ENCODE measurements at places on chromosomes 16 and 17. TPM values are rescaled to one million over a fixed set of nuclear protein-coding genes. Genes with fewer than 3 reads are reported as not detected.

The SOCS3 gene
- total RNA-seq = 75.4 TPM

The SLC47A2 gene
- total RNA-seq = not detected

The AKAP1 gene
- total RNA-seq = 53.8 TPM

The SPATA33 gene
- 15.1 TPM for total RNA-seq

GRCh38 chr17:74474043-74474792 lies 7.8 kb downstream of the CD300A start:
- H3K4me1 ChIP-seq = peaks cover 70% of the 10 kb centered on the region
- no peak for DNase-seq
- H3K36me3 ChIP-seq = peaks cover 69% of the 10 kb centered on the region

DNA sequence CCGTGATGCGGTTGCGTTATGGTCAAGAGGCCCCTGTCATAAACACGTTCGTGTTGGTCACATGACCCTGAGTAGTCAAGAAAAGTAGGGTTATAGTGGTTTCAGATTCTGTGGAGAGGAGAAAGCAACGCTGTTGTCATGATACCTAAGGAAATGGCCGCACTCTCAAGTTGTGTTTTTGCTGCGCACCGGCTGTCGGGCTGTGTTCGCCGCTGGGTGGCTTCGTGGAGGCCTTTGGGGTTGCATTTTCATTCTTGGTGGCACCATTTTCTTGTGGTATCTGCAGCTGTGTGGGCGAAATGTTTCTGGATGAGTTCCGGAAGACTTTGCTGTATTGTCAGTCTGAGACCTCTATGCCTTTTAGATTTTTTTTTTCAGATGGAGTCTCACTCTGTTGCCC lies 35.0 kb downstream of the DEF8 start:
- DNase-seq = no peak
- H3K4me3 ChIP-seq = no peak overlapping the region
- peaks cover 47% of the 10 kb centered on the region for H3K36me3 ChIP-seq

GRCh38 chr16:4206680-4207079 lies 35.2 kb downstream of the SRL start:
- H3K4me3 ChIP-seq = no peak overlapping the region
- H3K4me1 ChIP-seq = no peaks in the 10 kb centered on the region
- peaks cover 13% of the 10 kb centered on the region for H3K27me3 ChIP-seq
- H3K36me3 ChIP-seq = no peaks in the 10 kb centered on the region
- H3K27ac ChIP-seq = no peak overlapping the region

- peak overlapping the region; percentile 28 for H3K27ac ChIP-seq
- no peaks in the 10 kb centered on the region for H3K27me3 ChIP-seq
- H3K4me3 ChIP-seq = peak overlapping the region; percentile 3
- peaks cover 77% of the 10 kb centered on the region for H3K4me1 ChIP-seq
- peaks cover 29% of the 10 kb centered on the region for H3K36me3 ChIP-seq
- no peak for DNase-seq
These were observed 220.6 kb upstream of the CHMP6 start for GRCh38 chr17:80770881-80771611.

- no peaks in the 10 kb centered on the region for H3K27me3 ChIP-seq
- H3K4me1 ChIP-seq = peaks cover 72% of the 10 kb centered on the region
- peak overlapping the region; percentile 77 for H3K4me3 ChIP-seq
- DNase-seq = peak; percentile 56
These were observed 65.8 kb upstream of the RPH3AL start for GRCh38 chr17:418421-418751.

- no peak overlapping the region for H3K4me3 ChIP-seq
- H3K27ac ChIP-seq = no peak overlapping the region
- no peaks in the 10 kb centered on the region for H3K36me3 ChIP-seq
- no peaks in the 10 kb centered on the region for H3K4me1 ChIP-seq
These were observed 53.6 kb downstream of the GRIN2A start for GRCh38 chr16:10128397-10129258.

DNA sequence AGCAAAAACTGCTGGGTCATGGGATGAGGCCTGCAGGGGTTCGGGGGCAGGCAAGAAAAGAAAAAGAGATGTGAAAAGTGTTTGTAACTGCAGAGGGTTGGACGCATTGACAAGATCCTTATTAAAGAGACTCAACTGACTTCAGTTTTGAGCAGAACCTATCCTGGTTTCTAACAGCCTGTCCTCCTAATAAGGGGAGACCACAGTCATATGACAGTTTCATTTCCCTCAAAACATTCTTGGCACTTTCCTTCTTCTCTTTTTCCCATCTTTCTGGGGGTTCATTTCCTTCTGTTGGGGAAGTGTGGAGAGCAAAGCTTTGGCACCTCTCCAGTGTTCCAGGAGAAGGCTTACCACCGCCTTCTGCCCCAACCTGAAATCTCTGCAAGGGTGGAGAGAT lies 118.5 kb downstream of the MAF start:
- peaks cover 8% of the 10 kb centered on the region for H3K27me3 ChIP-seq
- no peaks in the 10 kb centered on the region for H3K4me1 ChIP-seq
- no peak overlapping the region for H3K27ac ChIP-seq
- no peak overlapping the region for H3K4me3 ChIP-seq
- DNase-seq = no peak

All from activated T-helper 1 cell treated with anti-CD3 and anti-CD28 coated beads, Interleukin-12 subunit alpha, Interleukin-12 subunit beta, Interleukin-2, Interleukin-4 antibody, amounts not matched to agents 30 ng/mL and 10 ng/mL and 1 ng/mL, durations not matched to agents 14 hours and 24 hours and 36 hours (primary cell).